Tracheal epithelial cell (primary cell): ENCODE measurements at places on chromosomes 1 and 21. TPM values are rescaled to one million over a fixed set of nuclear protein-coding genes. Genes with fewer than 3 reads are reported as not detected.

The HAO2 gene
- not detected in 2 replicates for total RNA-seq

The WNT3A gene
- total RNA-seq, result under 0.01 TPM in 1 of 2 replicates, not detected in the other

The ACTL8 gene
- not detected in 2 replicates for total RNA-seq

The SRP9 gene
- total RNA-seq, result 171 and 210 TPM in 2 replicates

The CYYR1 gene
- total RNA-seq, result 1.1 and 1.2 TPM in 2 replicates

The FALEC gene
- total RNA-seq, result not detected in 2 replicates

The CSRP1 gene
- 124 and 475 TPM in 2 replicates for total RNA-seq

The OR14K1 gene
- not detected in 2 replicates for total RNA-seq

The ATP6V1G3 gene
- total RNA-seq, result not detected in 2 replicates

The SLFNL1 gene
- under 0.01 TPM in 1 of 2 replicates, not detected in the other for total RNA-seq

The NID1 gene
- 0.43 and 2.4 TPM in 2 replicates for total RNA-seq

The DNASE2B gene
- not detected in 2 replicates for total RNA-seq

The SPATA45 gene
- total RNA-seq, result not detected in 2 replicates

The MTMR11 gene
- total RNA-seq, result 2.3 and 6.3 TPM in 2 replicates

The PRRC2C gene
- 36.7 and 42.4 TPM in 2 replicates for total RNA-seq

The TBX19 gene
- total RNA-seq, result 0.85 and 0.96 TPM in 2 replicates

The FAM151A gene
- not detected in 2 replicates for total RNA-seq

The CATSPERE gene
- 0.21 and 0.24 TPM in 2 replicates for total RNA-seq

The CCDC185 gene
- total RNA-seq, result not detected in 2 replicates

The FNDC10 gene
- 0.64 and 2.4 TPM in 2 replicates for total RNA-seq

The HCRTR1 gene
- total RNA-seq, result under 0.01 TPM in 1 of 2 replicates, not detected in the other

The NBPF6 gene
- total RNA-seq, result not detected in 2 replicates

The LIPI gene
- total RNA-seq, result not detected in 2 replicates

The FAM72B gene
- 0.24 TPM in 1 of 2 replicates, not detected in the other for total RNA-seq

The CYP4A22 gene
- not detected in 2 replicates for total RNA-seq

The PCBP3 gene
- total RNA-seq, result 0.43 and 0.48 TPM in 2 replicates

The TRIM17 gene
- 2.2 and 2.6 TPM in 2 replicates for total RNA-seq

The IL12RB2 gene
- 0.48 and 1.1 TPM in 2 replicates for total RNA-seq

The CFHR1 gene
- total RNA-seq, result not detected in 2 replicates

The ADGRL4 gene
- under 0.01 and 0.96 TPM in 2 replicates for total RNA-seq

The TGFB2 gene
- 3.8 and 10.6 TPM in 2 replicates for total RNA-seq

The PALMD gene
- total RNA-seq, result 1.7 and 4.7 TPM in 2 replicates

The PEF1 gene
- total RNA-seq, result 106 and 109 TPM in 2 replicates

The TCHHL1 gene
- not detected in 2 replicates for total RNA-seq

The PEAR1 gene
- total RNA-seq, result 1.4 and 1.5 TPM in 2 replicates

The SPRR4 gene
- not detected in 2 replicates for total RNA-seq

The SLAMF6 gene
- not detected in 2 replicates for total RNA-seq

The RXRG gene
- not detected in 2 replicates for total RNA-seq

The ABCA4 gene
- total RNA-seq, result 0.64 and 0.72 TPM in 2 replicates

The S100A3 gene
- 7.0 and 11.7 TPM in 2 replicates for total RNA-seq

The CACNA1S gene
- not detected in 2 replicates for total RNA-seq

The GJB3 gene
- total RNA-seq, result 160 and 174 TPM in 2 replicates

The S100A7 gene
- total RNA-seq, result 1.4 TPM in 1 of 2 replicates, not detected in the other
